Nephron progenitor cell (in vitro differentiated cells): ENCODE measurements at places on chromosomes 5 and 9.

GRCh38 chr5:37111426-37112382 lies 137.5 kb downstream of the CPLANE1 start:
- DNase-seq, result no peak

DNA sequence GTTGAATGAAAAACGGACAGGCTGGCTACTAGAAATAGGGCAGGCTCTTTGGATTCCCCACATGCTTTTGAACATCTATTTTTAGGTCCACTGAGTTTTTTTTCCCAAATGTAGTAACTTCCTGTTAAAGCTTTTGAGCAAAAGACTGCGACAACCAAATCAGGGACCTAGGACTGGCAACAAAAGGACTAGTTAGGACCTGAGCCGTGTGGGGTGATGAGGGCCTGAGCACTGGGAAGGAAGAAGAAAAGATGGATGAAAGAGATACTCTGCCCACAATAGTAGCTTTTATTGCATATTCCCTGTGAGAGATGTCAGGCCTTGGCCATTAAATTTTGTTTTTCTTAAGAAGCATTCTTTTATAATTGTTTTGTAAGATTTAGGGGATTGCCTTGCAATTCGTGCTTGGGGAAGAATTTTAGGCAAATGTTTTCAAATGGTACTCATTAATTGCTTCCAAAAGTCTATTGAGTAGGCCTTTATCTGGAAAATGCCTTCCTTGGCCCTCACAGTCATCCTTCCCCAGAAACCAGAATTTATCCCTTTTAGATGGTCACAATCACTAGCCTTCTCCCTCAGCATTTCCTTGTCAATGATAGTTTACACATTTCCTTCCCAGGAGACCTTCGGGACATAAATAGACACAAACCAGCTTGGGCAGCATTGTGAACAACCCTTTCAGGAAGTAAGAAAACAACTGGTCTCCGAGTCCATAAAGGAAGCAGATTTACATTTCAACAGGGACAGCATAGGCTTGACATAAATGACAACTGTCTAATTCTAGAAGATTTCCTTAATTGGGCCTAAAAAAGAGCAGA lies 166.5 kb downstream of the RMI1 start:
- DNase-seq, result no peak

DNA sequence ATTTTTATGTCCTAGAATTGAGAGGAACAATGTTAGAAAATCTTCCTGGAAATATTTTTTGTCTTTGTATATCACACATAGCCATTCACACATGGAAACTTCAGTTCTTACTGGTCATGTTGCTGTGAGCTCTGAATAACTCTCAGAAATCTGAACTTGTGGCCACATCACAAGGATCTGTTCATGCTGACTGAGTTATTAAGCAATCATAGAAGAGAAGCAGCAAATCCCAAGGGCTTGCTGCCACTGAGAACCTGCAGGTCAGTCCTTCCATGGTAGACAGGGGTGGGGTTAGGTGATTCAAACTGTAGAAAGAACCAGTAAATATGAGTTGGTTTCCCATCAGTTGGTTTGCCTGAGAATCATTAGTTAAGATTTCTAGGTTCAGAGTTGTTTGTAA lies 27.6 kb downstream of the SGCD start:
- DNase-seq, result no peak

DNA sequence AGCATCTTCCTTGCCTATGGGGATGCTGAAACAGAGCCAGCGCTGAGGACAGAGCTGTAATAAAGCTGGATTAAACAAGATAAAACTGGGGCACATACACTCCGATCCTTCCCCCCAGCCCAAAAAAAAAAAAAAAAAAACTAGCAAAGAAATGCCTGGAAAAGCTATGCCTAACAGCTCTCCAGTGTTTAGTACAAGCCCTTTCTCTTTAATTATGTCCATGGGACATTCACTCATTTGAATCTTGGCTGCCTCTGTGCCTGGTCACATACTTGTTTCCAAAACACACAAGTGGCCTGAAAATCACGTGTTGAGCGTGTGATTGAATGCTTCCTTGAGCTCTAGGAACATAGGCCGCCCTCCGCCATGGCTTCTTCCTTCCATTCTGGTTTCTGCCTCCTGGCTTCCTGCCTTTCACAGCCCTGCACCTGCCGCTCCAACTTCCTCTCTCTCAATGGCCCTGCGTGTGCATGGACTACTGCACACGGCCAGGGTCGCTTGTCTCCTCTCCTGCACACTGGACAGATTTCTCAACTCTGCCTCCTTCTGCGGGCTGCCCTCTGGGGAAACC lies 111.0 kb upstream of the RETREG1 start:
- DNase-seq, result no peak

DNA sequence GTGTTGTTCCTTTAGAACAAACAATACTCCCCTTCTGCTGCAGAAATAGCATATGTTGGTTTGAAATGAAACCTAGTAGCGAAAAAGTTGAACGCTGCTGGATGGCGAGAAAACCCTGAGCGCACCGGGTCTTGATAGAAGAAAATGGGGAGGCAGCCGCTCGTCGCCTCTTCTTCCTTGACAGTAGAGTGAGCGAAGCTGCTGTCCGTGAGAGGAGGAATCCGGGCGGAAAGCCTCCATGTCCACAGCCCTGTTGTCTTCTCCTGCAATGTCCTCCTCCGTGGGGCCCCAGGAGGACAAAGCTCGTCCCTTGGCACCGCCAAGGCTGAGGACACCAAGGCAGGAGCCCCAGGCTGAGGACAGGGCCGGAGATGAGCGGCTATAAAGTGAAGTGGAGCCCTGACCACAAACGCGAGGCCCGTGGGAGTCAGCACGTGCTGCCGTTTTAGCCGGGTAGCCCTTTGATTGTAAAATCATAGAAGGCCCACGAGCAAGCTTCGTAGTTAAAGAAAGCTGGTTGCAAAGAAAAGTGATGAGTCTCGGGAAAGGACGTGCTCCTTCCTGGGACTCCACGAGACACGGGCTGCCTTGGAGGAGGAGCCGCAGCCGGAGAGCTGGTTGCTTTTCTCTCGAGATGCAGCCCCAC lies 35.6 kb downstream of the MRPL36 start:
- DNase-seq, result no peak

DNA sequence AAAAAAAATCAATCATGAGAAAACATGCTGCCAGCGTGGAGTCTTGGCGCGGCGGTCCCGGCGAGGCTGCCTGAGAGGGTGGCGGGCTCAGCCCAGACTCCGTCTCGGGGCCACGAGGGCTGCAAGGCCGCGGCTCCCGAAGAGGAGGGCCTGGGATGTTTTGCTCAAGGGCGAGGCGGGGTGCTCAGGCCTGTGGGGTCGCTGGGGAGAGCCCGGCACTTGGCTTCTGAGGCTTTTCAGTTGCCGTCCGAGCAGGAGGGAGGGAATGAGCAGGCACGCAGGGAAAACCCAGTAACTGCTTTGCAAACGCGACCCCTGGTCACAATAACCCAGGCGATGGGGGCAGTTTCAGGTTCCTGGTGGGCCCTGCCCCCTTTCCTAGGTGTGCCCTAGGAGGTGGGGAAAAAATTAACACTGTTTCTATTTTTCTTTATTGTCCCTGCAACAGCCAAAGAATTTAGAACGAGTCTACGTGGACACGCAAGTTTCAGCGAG lies 3.2 kb upstream of the IRX2 start:
- DNase-seq, result peak; percentile 46

- no peak for DNase-seq
Measured at GRCh38 chr9:132365986-132366385, 11.2 kb upstream of the SETX start.

- DNase-seq, result no peak
Measured at GRCh38 chr5:132094393-132095076, 20.9 kb downstream of the CSF2 start.

GRCh38 chr5:643811-644271 lies 31.7 kb downstream of the CEP72 start:
- peak; percentile 24 for DNase-seq

GRCh38 chr5:128838623-128839022 lies 126.7 kb upstream of the SLC27A6 start:
- DNase-seq, result no peak

GRCh38 chr5:137714946-137715345 lies 20.9 kb downstream of the KLHL3 start:
- no peak for DNase-seq

GRCh38 chr5:75277463-75277862 lies 40.8 kb upstream of the ANKRD31 start:
- no peak for DNase-seq

DNA sequence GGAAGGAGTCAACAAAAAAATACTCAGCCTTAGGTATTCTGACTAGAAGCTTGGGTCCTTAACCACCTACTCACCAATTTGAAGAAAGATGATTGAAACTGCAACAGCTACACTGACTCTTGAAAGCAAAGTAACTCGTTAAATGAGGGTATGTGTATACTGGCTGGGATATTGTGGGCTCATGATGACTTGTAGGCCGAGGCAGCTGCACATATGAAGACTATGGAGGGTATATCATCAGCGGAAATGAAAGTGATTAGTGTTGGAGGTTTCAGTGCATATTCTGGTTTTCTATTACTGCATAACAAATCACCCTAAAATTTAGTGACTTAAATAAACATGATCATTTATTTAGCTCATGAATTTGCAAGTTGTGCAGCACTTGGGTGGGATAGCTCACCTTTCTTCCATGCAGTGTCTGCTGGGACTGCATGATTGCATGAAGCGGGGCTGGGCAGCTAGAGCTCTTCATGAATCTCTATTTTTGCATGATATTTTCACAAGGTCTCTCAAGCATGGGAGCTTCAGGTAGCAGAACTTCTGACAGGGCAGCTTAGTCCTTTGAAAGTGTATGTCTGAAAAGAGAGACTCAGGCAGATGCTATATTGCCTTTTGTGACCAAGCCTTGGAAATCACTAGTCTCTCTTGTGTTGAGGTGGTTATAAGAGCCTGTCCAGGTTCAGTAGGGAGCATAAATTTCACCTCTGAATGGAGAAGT lies 96.1 kb upstream of the CDKN2B start:
- no peak for DNase-seq

- peak; percentile 8 for DNase-seq
Measured at GRCh38 chr9:121055642-121056143, 5.6 kb upstream of the C5 start.

- no peak for DNase-seq
Measured at GRCh38 chr5:148989567-148989966, 73.3 kb downstream of the SH3TC2 start.

DNA sequence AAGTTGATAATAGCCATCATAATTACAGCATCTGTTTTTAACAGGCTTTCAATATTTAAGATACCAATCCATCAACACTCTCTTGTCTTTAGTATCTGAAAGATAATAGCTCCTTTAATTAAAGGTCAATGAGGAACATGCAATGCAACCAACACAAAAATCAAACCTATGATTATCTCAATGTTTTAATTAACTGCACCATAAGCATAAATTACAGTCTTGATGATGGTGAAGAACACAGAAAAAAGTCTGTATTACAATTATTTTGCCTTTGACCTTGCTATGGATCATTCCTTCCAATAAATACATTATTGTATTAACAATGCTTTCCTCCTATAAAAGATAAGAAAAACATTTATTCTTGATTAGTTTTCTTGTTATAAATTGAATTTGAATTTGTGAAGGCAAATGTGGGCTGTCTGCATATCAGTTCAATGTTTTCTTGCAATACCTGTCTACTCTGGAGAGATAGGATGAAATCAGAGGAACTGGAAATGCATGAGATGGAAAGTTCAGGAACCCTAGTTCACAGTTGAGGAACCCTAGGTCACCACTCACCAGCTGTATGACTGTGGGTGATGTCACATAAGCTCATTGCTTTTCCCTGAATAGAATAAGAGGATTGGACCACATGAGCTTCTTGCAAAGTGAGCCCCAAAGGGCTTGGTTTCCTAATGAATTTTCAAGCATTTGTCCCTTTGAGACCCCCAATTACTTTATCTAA lies 58.5 kb upstream of the ANXA1 start:
- DNase-seq, result no peak

- no peak for DNase-seq
Measured at GRCh38 chr9:81393985-81394811, 295.1 kb downstream of the TLE1 start.

GRCh38 chr9:86329649-86330048 lies 24.6 kb downstream of the TUT7 start:
- no peak for DNase-seq

- peak; percentile 8 for DNase-seq
Measured at GRCh38 chr5:64292611-64293215, 127.1 kb downstream of the RNF180 start.

DNA sequence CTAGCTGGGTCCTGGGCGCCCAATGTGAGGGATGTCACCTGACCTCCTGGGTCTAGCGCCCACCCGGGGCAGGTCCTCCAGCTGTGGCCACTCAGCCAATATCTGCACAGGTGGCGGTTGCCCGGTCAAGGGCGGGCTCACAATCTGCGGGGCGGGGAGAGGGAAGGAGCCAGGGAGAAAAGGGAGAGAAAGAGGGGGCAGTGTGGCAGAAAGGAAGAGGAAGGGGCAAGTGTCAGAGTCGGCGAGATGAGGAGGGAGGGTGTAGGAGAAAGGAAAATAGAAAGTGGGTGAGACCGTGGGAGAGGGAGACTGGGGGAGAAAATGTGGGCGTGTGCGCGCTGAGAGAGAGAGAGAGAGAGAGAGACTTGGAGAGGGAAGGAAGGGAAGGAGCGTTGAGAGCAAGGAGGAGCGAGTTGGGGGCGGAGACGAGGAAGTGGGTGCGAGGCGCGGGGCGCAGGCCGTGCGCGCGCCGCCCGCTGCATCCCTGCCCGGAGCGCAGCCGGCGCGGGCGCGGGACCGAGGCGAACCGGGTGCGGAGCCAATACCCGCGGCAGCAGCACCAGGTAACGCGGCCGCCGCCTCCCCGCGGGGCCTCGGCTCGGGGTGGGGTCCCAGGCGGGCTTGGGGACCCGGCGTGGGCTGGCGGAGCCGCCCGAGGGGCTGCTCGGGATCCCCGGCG lies at the start of gene HRH2:
HRH2 (plus strand) TSS at position 479 of the 679 bp plus-strand sequence. CDS start 25,163 bp downstream, outside the sequence.
- peak; percentile 60 for DNase-seq

DNA sequence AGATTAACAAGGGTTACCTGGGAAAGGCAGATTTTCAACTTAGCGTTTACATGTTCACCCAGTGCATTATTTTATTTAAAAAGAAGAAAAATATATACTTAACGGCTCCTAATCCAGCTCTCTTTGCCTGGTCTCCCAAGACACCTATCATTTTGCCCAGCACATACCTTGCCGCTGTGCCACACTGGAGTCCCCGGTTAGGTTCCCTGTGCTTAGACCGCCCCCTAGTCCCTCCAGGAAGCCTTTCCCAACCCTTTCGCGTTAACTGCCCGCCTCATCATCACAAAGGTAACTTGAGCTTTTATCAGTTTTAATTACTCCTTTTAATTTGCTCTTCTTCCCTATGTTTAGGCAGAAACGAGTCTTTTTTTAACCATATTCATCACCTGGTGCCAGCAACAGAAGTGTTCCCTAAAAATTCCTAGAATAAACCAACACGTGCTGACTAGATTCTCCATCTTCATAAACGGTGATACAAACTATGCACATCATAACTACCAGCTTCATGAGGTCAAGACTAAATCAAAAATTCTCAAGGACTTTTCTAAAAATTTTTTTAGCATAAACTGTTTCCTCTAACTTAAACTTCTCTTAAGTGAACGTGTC lies 19.7 kb downstream of the DNAJA1 start:
- peak; percentile 19 for DNase-seq

GRCh38 chr5:154962494-154962893 lies 21.6 kb downstream of the MRPL22 start:
- no peak for DNase-seq

GRCh38 chr9:135330307-135330631 lies 149.3 kb upstream of the PPP1R26 start:
- DNase-seq, result no peak

- DNase-seq, result no peak
Measured at GRCh38 chr9:126418608-126419007, 92.0 kb downstream of the MVB12B start.

GRCh38 chr9:6495466-6495865 lies 82.5 kb downstream of the UHRF2 start:
- DNase-seq, result no peak

GRCh38 chr5:30194595-30194994 lies 998.9 kb upstream of the CDH6 start:
- no peak for DNase-seq

GRCh38 chr9:37406603-37407401 lies 15.7 kb upstream of the GRHPR start:
- DNase-seq, result no peak
